ENCODE measurements at places on chromosomes 1 and 21.

GRCh38 chr1:183832459-183832858 lies 27.5 kb downstream of the RGL1 start:
- DNase-seq: no peak

- DNase-seq: no peak
These were observed 96.9 kb downstream of the LPAR3 start for GRCh38 chr1:84795966-84796600.

- no peak for DNase-seq
These were observed 59.2 kb downstream of the WDR64 start for GRCh38 chr1:241711326-241711725.

DNA sequence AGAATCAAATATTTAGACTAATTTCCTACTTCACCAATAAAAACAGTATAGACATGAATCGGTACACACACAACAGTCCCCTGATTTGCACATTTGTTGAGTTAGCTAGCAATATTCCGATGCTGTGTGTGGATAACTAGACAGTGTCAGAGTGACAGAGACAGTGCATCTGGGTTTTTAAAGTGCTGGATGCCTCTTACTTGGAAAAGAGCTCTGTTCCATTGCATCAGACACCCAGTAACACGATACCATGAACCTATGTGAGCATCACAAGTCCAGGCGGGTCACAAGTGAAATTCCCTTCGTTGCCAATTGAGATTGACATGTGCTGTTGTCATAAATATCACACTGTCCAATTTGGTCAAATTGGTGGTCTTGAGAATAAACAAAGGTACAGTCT lies 82.0 kb upstream of the ESRRG start:
- no peak for DNase-seq

- DNase-seq: no peak
These were observed 60.9 kb upstream of the RGS2 start for GRCh38 chr1:192747943-192748342.

- no peak for DNase-seq
These were observed 33.4 kb downstream of the TMCC2 start for GRCh38 chr1:205260948-205261732.

GRCh38 chr1:46193984-46194570 lies 4.2 kb downstream of the POMGNT1 start:
- DNase-seq: no peak

- peak; percentile 58 for DNase-seq
These were observed 14.1 kb downstream of the TMEM53 start for GRCh38 chr1:44660176-44660575.

- DNase-seq: peak; percentile 59
These were observed at the start of gene CHRNB2 for GRCh38 chr1:154567386-154568156. CHRNB2 (plus strand) TSS chr1:154567778; CDS start chr1:154568045, 267 bp downstream.

DNA sequence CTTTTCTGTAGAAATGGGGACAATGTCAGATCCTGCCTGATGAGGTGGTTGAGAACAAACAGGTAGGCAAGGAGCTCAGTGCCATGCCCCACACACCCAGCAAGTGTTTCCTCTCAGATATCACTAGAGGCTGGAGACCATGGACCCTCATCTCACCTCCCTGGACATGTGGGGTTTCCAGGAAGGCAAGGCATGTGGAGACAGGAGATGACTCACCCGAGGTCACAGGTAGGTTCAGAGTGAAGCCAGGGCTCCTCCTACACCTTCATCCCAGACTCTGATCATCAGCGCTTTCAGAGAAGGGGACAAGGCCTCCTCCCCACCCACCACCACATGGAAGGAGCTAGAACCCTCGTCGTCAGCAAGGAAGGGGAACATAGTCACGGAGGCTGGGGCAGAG lies 69.2 kb downstream of the MATN1 start:
- no peak for DNase-seq

- no peak for DNase-seq
These were observed 38.8 kb downstream of the C1orf21 start for GRCh38 chr1:184425449-184426277.

DNA sequence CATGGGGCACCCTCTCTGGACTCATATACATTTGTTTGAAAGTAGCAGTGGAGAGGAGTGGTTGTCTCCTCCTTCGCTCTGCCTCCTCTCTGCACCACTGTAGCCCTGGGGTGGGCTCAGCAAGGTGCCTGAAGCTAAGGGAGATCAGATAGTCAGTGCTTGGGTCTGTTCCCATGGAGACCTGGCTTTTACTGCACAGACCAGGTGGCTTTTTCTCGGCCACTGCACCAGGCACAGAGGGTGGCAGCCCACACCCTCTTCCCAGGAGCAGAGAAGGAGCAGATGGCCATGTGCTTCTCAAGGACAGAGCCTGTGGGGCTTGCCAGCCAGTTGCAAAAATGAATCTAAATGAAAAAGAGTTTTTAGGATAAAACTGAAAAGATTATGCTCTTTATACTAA lies 123.4 kb upstream of the KCNK1 start:
- peak; percentile 95 for DNase-seq

GRCh38 chr1:93450321-93450720 lies 2.4 kb downstream of the FNBP1L start:
- DNase-seq: no peak

DNA sequence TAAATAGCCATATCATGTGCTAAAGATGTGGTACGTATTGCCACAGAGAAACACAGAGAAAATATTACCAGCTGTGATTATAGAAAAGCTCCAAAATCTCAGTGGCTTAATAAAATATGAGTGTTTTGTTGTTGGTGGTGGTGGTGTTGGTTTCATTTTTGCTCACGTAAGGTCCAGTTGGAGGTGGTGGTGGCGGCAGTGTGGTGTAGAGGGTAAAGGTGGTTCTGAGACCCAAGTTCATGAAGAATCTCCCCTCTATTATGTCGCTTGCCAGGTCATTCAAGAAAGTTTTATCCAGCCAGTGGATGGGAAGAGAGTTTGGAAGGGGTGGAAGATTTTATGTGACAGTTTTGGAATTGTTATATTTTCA lies 217.6 kb upstream of the SAMSN1 start:
- DNase-seq: no peak

- peak; percentile 12 for DNase-seq
These were observed 7.1 kb downstream of the SLC37A1 start for GRCh38 chr21:42520628-42521253.

GRCh38 chr1:48808496-48808895 lies 31.8 kb upstream of the BEND5 start:
- DNase-seq: no peak

GRCh38 chr1:10796029-10796944 lies at the start of gene CASZ1:
CASZ1 (minus strand) TSS chr1:10796646; CDS start chr1:10693889, 102,757 bp downstream.
- DNase-seq: peak; percentile 91

DNA sequence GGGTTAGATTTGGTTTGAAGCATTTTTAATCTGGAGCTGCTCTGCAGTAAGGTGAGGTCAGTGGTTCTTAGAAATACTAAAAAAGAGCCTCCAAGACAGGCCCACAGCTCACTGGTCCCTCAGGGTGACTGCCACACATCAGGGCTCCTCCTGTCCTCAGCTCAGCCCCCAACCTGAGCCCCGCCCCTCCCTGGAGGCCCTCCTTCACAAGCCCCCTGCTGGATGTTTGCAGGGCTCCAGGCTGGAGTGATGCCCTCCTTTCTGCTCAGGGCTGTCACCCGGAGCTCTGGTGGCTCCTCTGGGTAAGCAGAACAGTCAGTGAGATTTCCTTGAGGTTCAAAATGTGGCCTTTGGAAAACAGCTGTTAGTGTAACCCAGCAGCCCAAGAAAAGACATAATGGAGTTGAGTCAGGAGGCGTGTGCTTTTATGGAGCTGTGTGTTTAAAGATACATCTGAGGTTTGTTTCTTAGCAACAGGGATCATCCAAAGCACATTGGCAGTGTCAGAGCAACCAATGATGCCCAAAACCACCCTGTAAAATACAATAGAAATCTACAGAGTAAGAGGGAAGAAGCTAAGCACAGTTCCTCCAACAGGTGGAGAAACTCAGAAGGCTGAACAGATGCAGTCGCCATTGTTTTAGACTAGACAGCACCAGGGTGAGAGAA lies 21.4 kb downstream of the STUM start:
- DNase-seq: no peak

GRCh38 chr1:182259229-182259872 lies 132.2 kb downstream of the GLUL start:
- DNase-seq: no peak

DNA sequence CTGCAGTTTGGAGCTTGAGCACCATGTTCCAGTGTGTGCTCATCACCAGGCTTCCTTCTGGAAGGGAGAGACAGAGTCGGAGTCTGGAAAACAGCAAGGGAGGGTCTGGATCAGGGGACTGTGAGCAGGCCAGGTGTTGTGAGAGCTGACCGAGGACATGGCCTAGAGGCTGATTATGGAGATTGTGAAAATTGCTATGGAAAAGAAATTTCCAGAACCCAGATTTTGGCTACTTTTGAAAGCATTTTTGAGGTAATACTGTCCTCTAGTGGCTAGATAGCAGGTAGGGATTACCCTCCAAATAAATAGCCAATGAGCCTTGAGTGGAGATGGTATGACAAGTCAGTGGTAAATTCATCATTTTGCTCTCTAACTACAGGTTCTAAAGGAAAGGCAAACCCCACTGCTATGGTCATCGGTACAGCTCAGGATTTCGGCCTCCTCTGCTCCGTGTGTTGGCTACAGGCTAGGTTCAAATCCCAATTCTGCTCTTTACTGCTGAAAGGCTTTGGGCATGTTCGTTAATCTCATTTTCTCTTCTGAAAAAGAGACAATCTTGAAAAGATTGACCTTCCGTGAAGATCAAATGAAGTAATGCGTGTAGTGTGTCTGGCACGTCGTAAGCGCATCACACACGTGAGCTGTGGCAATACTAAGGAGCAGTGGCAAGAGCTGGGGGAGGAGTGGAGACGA lies 1.0 kb upstream of the HAO2 start:
- DNase-seq: peak; percentile 67

DNA sequence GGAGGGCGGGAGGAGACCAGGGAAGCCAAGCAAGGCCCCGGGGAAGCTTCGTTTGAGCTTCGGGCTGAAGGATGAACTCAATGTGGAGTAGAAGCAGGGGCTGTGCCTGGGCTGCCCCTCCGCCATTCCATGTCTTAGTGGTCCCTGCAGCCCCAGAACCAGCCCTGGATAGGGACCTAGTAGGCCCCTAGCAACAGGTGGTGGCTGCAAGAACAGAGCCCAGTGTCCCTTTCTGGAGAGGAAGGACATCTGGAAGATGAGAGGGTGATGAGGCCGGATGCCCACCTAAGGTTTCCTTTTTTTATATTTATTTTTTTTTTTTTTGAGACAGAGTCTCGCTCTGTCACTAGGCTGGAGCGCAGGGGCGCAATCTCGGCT lies 27.2 kb downstream of the ECE1 start:
- no peak for DNase-seq

GRCh38 chr1:147236959-147237791 lies 5.3 kb upstream of the CHD1L start:
- DNase-seq: no peak

DNA sequence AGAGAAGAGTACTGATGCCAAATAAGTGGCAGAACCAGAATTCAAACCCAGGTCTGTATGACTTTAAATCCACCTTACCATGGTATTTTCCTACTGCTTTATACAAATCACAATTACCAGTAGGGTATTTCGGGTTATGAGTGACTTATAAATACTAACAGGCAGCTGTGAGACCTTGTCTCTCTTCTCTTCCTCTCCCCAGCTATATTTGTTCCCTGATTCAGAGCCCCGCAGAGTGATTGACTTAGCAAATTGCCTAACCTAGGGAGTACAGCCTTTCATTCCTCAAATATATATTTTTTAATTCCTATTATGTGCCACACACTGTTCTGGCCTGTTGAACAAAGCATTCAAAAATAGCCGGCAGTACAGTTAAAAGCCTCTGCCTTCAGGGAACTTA lies 168.0 kb downstream of the CLEC20A start:
- no peak for DNase-seq

DNA sequence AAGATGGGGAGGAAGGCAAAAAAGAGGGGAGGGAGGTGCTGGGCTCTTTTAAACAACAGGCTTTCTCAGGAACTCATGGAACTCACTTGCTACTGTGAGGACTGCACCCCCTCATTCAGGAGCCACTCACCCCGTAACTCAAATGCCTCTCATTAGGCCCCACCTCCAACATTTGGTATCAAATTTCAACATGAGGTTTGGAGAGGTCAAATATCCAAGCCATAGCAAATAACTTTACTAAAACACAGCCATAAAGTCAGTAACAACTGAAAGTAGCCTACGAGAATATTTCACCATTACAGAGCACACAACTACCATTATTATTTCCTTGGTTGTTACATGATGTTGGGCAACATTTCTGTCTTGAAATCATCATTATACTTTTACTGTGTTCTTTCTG lies 13.1 kb upstream of the DMRTB1 start:
- no peak for DNase-seq

DNA sequence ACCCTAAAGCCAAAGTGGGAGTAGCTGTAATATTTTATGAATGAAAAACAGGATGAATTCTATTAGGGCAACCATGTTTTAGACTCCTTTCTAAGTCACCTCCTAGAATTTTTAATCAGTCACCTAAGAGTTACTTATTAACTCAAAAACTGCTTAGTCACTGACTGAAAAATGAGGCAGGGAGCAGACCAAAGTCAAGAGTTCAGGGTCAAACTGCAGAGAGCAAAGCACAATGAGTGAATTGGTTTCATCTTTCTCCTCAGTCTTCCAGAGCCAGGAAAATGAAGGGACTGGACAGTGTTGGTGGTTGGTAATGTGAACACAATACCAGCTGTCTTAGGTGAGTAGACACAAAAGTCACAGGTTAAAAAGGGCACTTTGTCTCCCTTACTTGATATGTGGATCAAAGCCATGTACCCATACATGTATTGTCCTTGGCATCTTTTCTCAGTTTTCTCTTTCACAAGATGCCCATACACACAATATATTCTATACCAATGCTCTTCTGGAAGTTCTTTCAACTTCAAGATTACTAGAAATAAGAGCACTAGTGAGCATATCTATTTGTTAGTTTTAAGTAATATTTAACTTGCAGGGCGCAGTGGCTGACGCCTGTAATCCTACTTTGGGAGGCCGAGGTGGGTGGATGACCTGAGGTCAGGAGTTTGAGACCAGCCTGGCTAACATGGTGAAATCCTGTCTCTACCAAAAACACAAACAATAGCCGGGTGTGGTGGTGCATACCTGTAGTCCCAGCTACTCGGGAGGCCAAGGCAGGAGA lies 42.2 kb downstream of the ATP1B1 start:
- no peak for DNase-seq

DNA sequence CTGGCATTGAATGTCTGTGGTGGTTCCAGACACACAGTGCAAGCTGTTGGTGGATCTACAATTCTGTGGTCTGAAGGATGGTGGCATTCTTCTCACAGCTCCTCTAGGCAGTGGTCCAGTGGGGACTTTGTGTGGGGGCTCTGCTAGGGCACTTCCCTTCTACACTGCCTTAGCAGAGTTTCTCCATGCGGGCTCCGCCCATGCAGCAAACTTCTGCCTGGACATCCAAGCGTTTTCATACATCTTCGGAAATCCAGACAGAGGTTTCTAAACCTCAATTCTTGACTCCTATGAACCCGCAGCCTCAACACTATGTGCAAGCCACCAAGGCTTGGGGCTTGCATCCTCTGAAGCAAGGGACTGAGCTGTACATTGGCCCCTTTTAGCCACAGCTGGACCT lies 43.0 kb downstream of the RGS18 start:
- DNase-seq: no peak

DNA sequence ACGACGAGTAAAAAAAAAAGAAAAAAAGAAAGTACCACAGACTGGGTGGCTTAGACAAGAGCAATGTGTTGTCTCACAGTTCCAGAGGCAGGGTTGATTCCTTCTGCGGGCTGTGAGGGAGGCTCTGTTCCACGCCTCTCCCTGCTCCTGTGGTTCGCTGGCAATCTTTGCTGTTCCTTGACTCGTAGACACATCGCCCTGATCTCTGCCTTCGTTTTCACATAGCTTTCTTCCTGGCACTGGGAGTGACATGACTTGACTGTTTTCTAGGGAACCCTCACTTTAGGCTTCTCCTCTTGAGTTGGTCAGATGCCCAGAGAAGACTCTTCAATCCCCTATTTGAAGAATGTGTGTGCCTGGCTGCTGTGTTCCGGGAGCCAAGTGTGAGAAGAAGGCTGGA lies 133.6 kb downstream of the TM2D1 start:
- DNase-seq: no peak
